ENCODE measurements at places on chromosomes 13 and 19.

- no peak for DNase-seq
Observed at GRCh38 chr13:97385854-97386253, 48.1 kb upstream of the RAP2A start.

- no peak for DNase-seq
Observed at GRCh38 chr13:100269837-100270236, 180.9 kb downstream of the PCCA start.

DNA sequence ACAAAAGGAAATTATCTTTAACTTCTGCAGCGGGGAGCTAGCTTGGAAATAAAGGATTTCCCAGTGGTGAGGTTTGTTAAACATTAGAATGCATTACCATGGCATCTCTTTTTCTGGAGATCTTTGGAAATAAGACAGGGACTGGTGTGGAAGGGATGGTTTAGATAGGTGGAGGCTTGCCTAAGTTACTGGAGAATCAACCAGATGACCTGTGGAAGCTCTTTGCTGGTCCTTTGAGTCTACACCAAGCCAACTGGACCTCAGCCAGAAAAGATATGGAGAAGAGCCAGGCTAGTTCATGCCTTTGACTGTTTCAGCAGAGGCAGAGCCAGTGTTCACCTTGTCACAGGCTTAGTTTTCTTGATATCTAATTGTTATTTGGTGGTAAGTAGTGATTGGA is 134.7 kb downstream of the KCNRG start:
- no peak for DNase-seq

- no peak for DNase-seq
Observed at GRCh38 chr13:58160980-58161379, 529.4 kb downstream of the PCDH17 start.

DNA sequence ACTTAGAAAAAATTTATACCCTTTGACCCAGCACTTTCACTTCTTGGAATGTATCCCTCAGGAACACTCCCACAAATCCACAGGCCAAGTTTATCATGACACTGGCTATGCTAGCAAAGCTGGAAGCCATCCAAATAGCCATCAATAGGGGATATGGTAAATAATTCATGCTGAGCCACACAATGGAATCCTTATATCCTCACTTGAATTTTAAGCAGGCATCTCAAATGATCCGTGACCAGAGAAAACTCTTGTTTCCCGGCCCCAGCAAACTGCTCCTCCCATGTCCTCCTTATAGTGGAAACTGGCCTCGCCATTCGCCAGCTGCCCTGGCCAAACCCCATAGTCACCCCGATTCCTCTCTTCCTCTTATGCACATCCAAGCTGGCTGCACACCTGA is 37.6 kb downstream of the GRIK5 start:
- peak; percentile 53 for DNase-seq

DNA sequence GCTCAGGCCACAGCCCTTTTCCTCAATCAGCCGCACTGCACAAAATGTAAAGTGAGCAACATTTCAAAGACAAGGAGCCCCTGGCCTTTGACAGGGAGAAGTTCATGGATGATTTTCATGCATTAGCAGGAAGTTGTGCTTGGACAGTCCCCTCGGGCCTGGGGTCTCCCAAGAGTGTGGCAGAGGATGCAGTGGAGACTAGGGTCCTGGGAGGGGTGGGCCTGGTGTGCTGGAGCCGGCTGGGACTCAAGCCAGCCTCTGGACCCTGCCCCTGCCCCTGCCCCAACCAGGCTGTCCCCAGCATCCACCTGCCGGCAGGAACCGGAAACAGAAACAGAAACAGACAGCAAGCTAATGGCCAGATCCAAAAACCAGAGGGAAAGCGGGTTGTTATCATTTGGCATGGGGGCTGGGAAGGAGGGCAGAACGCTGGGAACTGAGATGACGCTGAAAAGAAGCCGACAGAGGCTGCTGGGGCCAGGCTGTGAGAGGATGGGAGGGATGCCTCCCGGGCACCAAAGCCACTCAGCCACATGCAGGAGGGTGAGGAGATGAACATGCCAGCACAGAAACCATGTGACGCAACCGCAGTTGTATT is 2.3 kb downstream of the GAS6 start:
- DNase-seq = no peak

DNA sequence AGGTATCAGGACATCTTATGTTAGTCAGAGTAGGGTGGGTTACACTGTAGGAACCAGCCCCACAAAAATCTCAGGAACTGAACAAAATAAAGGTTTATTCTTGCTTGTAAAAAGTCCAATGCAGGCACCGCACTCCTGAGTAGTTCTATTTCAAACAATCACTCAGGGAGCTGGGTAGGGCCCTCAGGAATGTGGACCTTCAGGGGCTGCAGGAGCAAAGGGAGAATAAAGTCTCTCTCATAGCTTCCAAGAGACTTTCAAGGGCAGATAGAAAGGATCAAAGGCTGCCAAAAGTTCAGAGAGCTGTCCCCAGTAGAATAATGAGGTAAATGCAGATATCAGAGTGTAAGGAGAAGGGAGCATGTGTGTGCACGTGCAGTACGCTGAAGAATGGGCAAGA is 49.4 kb downstream of the RUBCNL start:
- DNase-seq = no peak

GRCh38 chr19:42468273-42468796 is 25.6 kb upstream of the CXCL17 start:
- DNase-seq = no peak

GRCh38 chr13:39767791-39768517 is 112.5 kb downstream of the COG6 start:
- DNase-seq = no peak
